ENCODE measurements at places on chromosomes 13 and 19. TPM values are rescaled to one million over a fixed set of nuclear protein-coding genes. Genes with fewer than 3 reads are reported as not detected.

Gene HIF3A
- 79.8 TPM for total RNA-seq

Gene DCAF15
- 21.0 TPM for total RNA-seq

Gene PDX1
- total RNA-seq: not detected

Gene C19orf81
- not detected for total RNA-seq

Gene TDRD12
- total RNA-seq: 0.24 TPM

Gene HSD17B14
- total RNA-seq: 5.6 TPM

Gene SIGLECL1
- total RNA-seq: not detected

- DNase-seq: no peak
These were observed 95.6 kb upstream of the ZNF98 start for GRCh38 chr19:22517496-22518411.

GRCh38 chr19:36244066-36244465, 29.2 kb downstream of the ZNF146 start:
- no peak for DNase-seq

- DNase-seq: no peak
These were observed 46.8 kb upstream of the ZNF726 start for GRCh38 chr19:23867895-23868294.

- no peak for DNase-seq
These were observed 698 bp downstream of the KANK2 start for GRCh38 chr19:11196406-11197287.

- DNase-seq: peak; percentile 95
These were observed 51.1 kb upstream of the ZNRF4 start for GRCh38 chr19:5403968-5404640.

DNA sequence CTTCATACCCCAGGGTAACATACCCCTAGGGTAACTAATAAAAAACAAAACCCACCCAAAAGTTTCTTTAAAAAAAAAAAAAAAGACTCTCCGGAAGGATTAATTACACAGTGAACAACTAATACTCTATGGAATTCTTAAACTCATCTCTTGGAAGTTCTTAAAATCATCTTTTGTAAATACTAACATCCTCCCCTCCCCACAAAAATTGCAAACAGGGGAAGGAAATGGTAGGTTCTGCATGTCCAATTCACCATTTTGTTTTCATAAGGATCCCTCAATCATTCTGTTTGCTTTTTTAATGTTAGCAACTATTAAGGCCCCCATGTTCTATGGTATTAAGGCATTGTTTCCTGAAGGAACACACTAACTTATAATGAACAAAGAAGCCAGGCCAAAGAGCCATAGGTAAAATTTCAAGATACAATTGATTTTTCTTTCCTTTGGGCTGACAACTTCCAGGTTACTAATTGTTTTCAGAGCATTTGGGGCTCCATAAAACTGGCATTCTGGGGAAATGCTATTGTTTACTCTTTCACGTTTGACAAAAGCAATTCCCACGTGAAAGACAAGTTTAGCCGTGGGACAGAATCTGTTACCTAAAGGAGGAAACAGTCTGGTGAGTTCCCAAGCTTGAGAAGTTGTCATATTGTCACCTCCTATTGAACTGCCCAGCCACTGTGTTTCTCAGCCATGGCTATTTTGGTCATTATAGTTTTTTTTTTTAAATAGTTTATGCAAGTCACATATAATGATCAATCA, 107.0 kb downstream of the FLT1 start:
- DNase-seq: no peak

GRCh38 chr19:52901842-52902241, 4.4 kb upstream of the ZNF320 start:
- no peak for DNase-seq

GRCh38 chr13:46176756-46177155, 5.2 kb downstream of the LCP1 start:
- no peak for DNase-seq

DNA sequence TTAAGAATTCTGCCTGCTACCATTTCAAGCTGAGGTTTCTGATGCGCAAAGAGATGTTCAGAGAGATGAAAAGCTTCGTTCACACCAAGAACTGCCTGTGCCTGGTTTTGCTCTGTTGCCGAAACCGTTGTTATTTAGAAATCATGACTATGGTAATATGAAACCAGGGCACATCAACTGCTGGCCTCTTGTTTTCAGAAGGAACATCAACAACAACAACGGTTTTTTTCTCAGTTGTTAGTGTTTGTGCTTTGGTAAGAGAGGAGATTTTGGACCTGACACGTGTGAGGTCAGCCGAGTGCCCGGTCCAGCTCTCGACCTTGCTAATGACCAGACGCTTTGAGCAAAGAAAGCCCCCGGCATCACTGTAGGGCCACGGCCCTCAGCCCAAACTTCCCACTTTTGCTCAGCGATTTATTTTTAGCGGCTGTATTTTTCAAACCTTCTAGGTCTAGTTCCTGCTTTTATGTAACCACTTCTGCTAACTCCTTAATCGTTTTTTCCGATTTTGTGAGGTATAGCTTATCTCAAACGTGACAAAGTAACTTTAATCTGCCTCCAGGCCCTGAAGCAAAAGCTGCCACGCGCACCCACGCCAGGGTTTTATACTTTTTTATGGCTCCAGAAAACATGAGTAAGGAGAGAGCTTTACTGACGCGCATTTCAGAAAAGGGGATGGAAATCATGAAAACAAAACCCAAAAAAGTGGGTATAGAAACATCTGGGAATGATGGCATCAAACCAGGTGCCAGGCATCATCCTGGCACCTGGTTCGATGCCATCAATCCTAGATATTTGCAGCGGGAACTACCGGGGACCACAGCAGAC, 42.0 kb downstream of the KLF2 start:
- DNase-seq: no peak

DNA sequence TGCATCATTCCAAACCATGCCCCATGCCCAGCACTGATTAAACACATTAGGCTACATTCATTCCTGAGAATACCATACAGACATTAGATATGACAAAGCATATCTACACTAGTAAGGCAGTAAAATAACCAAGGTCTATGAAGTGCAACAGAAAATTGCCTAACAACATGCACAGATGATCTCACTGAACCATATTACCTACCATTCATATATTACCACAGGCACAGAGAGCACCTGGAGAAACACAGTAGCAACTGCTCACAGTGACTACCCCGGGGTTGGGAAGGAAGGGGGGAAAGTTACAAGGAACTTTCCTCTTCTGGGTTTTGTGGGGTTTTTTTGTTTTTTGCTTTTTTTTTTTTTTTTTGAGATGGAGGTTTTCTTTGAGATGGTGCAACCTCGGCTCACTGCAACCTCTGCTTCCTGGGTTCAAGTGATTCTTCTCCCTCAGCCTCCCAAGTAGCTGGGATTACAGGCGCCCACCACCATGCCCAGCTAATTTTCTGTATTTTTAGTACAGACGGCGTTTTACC, 669.6 kb downstream of the UQCRFS1 start:
- DNase-seq: no peak

DNA sequence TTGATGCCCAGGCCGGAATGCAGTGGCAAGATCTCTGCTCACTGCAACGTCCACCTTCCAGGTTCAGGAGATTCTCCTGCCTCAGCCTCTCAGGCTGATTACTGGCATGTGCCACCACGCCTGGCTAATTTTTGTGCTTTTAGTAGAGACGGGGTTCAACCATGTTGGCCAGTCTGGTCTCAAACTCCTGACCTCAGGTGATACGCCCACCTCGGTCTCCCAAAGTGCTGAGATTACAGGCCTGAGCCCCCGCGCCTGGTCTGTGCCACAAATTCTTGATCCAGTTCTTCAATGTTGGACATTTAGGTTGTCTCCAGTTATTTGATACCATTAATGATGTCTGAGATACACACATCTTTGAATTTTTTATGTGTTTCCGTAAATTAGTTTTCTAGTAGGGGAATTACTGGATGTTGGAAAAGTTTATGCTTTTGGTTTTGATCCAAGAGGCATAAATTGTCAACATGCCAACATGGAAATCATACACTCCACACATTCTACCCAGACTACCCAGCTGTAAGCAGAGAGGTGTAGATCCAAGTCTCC, 525 bp upstream of the COG3 start:
- no peak for DNase-seq

DNA sequence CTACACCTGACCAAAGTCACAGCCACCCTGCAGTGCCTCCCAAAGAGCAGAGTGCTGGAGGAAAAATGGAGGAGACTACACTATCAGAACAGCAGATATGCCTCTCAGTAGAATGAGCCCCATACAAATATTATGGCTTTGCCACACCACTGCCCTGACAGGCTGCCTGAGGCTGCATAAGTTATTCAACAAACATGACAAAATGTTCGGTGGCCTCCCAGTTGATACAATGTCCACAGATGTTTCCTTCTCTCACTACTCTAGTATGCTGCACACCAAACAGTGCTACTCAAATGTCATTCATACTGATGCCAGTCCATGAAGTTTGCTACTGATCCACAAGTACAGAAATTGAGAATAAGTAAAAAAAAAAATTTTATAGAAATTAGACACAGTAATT, 41.0 kb downstream of the N4BP2L2 start:
- DNase-seq: no peak

- DNase-seq: no peak
These were observed 267.3 kb upstream of the SLITRK5 start for GRCh38 chr13:87403748-87404432.

DNA sequence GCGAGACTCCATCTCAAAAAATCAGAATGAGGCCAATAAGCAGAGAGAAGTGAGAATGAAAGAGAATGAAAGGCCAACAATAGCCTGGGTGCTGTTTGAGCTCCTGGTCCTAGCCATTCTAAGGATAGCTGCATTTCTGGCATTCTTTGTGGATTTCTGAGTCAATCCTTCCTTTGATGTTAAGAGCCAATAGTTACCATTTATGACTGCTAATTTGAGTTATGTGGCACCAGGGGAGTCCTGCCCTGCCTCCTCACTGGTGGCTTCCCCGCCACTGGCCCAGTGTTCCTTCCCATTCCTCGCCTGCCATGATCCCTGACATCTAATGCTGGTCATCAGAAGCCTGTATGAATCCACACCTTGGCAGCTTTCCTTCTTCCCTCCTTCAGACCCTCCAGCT, 991.2 kb downstream of the UQCRFS1 start:
- DNase-seq: no peak

GRCh38 chr19:6744381-6745301, 5.2 kb downstream of the TRIP10 start:
- DNase-seq: peak; percentile 95

DNA sequence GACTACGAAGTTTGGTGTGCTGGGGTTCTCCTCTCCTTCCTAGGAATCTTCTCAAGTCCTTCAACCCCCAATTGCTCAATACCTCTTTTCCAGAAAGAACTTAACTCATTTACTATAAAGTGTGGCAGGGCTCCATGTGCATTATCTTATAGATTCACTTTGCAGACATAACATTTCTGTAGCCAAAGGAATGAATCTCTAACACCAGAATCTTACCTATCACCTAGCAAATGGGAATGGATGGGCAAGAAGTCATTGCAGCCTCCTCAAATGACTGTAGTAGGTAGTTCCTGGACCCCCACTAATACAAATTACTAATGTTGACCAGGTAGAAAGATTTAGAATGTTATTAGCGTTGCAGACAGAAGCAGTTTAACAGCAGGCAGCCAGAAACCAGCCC, 5.7 kb upstream of the CACNA1A start:
- no peak for DNase-seq

- no peak for DNase-seq
These were observed 29.1 kb downstream of the INTS6 start for GRCh38 chr13:51423766-51424165.

DNA sequence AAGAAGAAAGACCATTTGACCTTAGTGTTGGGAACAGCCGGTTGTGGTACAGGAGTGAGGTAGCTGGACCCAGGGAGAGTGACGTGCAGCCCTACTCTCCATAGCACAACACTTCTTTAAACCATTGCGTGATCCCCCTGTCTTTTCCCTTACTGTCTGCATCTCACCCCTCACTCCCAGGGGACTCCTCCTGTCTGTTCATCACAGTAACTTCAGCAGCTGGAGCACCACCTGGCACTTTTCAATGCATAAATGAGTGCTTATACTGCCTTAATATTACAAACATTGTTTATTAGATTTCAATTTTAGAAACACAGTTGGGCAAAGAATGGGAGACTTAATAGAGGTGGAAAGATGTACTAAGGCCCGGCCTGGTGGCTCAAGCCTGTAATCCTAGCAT, 285.5 kb downstream of the UQCRFS1 start:
- DNase-seq: no peak

- no peak for DNase-seq
These were observed 23.3 kb downstream of the IL12RB1 start for GRCh38 chr19:18063463-18063862.

DNA sequence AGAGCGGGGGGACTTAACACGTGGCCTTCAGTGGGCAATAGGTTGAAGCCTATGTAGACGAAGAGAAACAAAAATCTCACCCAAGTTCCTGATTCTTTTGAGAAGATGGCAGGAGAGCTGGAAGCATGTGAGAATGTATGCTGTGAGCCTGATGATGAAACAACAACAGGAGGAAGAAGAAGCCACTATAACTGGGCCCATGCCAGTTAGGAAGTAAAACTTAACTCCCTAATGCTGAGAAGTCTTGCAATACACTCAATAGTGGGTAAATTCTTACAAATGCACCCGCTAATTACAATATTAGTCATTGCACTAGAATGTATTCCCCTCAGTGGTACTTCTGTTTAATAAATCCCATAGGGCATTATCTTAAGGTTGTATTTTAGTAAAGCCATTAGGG, 9.1 kb downstream of the PCDH17 start:
- DNase-seq: no peak

DNA sequence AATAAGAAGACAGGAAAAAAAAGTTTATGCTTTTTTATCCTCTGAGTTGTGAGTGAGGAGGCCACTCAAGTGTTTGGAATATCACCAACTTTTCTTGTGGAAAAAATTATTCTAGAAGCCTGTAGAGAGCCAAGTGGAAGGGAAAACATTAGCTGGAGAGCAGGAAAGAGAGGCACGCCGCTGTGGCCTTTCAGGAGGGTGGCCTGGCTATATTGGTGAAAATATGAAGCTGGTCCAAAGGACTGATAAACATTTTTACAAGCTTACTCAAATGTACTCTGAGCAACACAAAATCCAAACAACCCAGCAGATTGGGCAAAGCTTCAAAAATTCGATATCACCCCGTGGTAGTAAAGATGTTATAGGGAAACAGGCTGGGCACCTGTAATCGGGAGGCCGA, 2.3 kb upstream of the EIF3G start:
- peak; percentile 85 for DNase-seq

DNA sequence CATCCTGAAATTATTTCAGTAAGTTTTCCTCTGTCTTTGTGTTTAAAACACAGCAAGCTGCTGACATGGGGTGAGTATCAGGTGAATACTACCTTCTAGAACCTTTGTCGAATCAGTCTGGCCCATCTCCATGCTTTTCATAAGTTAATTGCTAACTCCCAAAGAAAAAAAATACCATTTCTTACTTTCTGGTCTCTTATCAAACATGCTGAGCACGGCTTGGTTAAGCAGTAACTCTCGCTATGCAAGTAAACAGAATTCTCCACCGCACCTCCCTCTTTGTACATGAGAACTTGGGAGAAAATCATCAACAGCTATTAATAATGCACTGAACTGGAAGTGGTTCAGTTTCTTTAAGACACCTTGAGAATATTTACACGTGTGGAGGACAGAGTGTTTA, 88.6 kb downstream of the FGF9 start:
- DNase-seq: no peak

GRCh38 chr19:3968556-3969434, 2.1 kb downstream of the DAPK3 start:
- DNase-seq: peak; percentile 94
